ENCODE measurements at places on chromosomes 5 and 9.
A peak's percentile ranks its signal among the peaks of the same experiment; 100 is the strongest.

DNA sequence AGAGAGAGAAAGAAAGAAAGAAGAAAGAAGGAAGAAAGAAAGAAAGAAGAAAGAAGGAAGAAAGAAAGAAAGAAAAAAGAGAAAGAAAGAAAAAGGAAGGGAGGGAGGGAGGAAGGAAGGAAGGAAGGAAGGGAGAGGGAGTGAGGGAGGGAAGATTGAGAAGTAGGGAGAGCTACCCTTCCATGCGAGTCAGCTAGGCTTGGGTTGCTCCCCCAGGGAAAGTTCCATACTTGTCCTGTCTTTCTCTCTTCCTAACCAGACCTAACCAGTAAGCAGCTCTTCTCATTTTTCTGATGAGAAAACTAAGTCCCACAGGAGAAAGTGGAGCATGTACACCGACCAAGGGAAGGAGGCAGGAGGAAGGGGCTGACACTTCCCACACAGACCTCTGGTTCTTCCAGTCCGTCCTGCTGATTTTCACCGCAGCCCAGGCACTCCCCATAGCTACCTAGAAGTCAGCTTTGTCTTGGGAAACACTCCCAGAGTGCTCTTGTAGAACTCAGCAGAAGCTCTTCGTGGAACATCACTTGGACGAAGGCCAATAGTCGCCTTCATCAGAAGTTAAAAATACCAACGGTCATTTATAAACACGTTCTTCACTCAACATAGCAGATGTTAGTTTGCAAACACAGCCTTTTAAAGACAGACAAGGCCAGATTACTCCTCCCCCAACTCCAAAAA lies 29.0 kb upstream of the ENTREP1 start:
- no peak for DNase-seq

DNA sequence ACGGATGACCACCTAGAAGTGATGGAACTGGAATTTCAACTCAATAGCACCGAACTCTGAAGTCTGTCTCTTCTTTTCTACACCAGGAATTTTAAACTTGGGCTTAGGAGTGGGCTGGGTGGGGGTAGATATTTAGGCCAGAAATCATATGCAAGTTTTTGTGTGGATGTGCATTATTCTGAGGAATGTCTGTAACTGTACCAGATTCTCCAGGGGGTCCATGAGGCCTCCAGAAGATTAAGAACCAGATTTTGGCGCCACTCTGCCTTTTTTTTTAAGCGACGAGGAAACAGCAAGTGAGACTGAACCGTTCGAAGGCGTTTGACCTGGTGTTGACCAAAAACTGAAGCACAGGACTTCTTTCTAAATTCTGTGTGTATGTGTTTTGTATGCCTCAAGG lies 88.8 kb upstream of the TTC23L start:
- no peak for DNase-seq

DNA sequence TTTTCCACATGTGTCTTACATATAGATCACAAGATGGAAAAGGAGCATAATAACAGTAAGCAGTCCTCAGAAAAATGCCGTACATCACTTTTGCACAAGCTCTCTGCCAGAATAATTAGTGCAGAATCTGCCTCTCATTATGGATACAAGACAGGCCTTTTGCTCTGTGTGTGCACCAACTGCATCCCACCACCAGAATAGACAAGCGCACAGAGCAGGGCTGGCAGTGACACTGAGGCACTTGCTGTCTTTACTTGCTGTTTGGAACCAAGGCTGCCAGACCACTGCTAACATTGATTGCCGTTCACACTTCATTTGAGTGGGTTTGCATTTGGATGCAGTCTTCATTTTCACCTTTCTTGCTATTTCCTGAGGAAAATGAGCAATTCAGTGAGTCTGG lies 741.3 kb downstream of the TLE1 start:
- DNase-seq, result no peak

DNA sequence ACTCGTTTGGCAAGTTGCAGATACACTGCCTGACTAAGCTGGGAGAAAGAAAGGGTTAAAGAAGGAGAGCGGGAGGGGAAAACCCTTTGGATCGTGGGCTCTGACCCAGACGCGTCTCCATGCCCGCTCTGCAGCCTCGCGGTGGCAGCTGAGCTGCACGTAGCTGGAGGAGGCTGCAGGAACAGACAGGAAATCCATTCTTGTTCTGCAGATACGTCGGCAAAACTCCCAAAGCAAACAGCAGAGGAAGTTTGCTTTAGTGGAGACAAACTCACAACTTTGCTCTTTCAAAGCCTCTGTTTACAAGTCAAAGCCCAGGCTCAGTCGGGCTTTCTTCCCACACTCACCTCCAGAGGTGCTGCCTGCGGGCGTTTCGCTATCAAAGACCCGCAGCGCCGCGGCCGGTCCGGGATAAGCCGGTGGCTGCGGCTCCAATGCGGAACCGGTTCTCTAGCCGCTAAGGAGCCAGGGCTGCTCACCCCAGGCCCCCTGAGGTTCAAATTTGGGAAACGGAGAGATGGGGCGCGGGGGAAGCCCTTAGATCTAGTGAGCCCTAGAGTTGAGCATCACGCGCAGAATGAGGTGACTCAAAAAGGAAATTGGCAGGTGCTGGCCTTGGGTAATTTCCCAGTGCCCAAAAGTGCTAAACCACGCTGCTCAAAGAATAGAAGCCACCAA lies 60.7 kb downstream of the MAT2B start:
- peak; percentile 31 for DNase-seq

GRCh38 chr5:67774786-67775185 lies 440.8 kb upstream of the PIK3R1 start:
- no peak for DNase-seq

All from kidney capillary endothelial cell (primary cell).